ENCODE measurements at places on chromosomes 16 and 17.

DNA sequence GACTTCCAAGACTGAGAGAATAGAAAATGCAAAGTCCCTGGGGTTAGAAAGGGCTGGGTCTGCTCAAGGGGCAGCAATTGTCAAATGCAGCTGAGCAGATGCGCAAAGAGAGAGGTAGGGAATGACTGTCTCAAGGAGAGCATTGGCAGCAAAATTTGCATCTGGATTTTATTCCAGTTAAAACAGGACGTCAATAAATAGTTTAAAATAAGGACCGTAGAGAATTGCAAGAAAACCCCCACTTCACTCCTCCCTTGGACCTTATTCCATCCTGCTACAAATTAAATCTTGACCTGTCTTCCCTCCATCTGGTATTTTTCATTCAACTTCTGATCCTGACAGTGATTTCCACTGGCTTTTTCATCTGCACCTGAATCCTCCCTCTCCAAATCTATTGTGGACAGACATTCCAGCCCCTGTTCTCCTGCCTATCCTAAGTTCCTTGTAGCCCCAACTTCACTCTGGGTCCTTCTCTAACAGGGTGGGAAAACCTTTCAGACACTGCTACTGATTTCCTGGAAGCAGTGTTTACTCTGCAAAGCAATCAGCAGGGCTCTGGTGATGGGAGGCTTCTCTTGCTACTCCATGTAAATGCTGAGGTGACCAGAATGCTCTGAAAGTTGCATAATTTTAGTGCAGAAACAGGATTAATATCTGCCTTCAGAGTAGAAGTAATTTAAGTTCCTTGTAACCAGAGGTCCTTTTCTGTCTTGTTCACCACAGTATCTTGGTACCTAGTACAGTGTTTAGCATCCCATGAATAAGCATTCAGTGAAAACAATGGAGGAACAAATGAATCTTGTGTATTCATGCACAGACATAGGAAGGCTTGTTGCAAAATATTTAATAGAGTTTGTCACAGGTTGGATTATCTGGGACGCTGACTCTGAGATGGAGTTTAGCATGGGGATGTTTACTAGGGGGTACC, 79.2 kb downstream of the CDH11 start:
- DNase-seq, result no peak

DNA sequence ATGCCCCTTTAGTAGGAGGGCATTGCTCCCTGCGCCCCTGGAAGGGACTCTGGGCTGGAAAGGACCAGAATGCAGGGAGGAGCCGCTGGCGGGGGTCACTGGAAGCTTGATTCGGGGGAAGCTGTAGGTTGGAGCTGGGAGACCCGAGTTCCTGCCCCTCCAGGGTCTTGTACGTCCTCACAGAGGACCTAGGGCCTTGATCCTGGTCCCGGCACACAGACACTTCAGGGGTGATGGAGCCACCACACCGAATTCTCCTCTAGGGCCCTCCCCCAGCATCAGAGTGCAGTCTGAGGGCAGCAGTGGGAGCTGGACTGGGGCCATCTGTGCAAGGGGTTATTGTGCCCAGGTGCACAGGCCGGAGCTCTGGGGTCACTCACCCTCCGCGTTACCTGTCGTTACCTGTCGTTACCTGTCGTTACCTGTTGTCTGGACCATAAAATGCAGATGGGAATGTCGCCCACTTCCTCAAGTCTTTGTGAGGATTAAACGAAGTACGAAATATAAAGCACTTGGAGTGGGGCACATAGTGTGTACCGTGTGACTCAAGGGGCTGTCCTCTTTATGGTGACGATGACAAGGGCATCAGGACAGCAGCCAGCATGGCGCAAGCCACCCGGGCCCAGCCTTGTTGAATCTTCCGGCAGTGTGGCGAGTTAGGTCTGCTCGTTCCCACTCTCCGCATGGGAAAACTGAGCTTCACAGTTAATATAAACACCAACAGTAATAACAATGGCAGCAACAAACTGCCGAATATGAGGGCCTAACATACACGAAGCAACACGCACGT, 48.6 kb downstream of the CMIP start:
- DNase-seq, result no peak

DNA sequence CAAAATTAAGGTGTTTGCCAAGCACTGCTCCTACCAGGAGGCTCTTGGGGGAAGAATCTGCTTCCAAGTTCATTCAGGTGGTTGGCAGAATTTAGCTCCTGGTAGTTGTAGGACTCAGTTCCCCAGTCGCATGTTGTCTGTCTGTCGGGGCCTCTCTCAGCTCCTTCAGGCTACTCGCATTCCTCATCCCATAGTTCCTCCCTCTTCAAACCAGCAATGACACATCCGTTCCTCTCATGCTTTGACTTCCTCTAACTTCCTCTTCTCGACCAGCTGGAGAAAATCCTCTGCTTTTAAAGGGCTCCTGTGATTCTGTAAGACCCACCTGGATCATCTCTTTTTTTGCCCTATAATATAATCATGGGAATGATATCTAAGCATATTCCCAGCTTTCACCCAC, 108.1 kb downstream of the PMP22 start:
- DNase-seq, result no peak

DNA sequence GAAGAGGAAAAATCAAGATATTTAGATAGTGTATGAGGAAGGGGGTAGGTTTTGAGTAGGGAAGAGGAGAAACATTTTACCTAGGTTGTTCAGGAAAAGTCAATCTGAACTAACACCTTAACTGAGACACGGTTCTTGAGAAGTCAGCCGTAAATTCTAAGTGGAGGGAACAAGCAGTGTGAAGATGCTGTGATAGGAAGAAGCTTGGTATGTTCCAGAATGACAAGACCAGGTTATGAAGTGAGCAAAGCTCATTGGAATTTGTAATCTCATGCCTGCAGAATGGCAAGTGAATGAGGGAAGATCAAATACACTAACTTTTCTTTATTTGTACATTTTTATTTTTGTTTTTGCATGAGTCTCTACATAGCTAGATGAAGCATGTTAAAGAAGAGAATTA, 307.6 kb downstream of the ZFHX3 start:
- peak; percentile 4 for DNase-seq

GRCh38 chr17:4018446-4018845, 54.2 kb upstream of the ATP2A3 start:
- no peak for DNase-seq
